Endothelial cell of umbilical vein (primary cell): ENCODE measurements at places on chromosomes 11 and 22. TPM values are rescaled to one million over a fixed set of nuclear protein-coding genes. Genes with fewer than 3 reads are reported as not detected.

DBX1 gene
- total RNA-seq, result not detected in 2 replicates

MRGPRF gene
- not detected in 2 replicates for total RNA-seq

PRR33 gene
- total RNA-seq, result not detected in 2 replicates

NRIP3 gene
- total RNA-seq, result 8.4 and 9.9 TPM in 2 replicates

SLC15A3 gene
- total RNA-seq, result 1.7 and 4.4 TPM in 2 replicates

KCNJ1 gene
- not detected in 2 replicates for total RNA-seq

SLC5A4 gene
- total RNA-seq, result 1.5 and 1.6 TPM in 2 replicates

RIMBP3B gene
- total RNA-seq, result 0.09 TPM in 1 of 2 replicates, not detected in the other

RBMXL2 gene
- total RNA-seq, result 0.51 TPM in 1 of 2 replicates, not detected in the other

KRTAP5-2 gene
- not detected in 2 replicates for total RNA-seq

FLRT1 gene
- total RNA-seq, result not detected in 2 replicates

ACER3 gene
- 22.4 and 31.6 TPM in 2 replicates for total RNA-seq

MACROD1 gene
- total RNA-seq, result 16.2 and 16.6 TPM in 2 replicates

SYT8 gene
- not detected in 2 replicates for total RNA-seq

SLC35C1 gene
- 17.1 and 19.8 TPM in 2 replicates for total RNA-seq

OR51E2 gene
- not detected in 2 replicates for total RNA-seq

APOL5 gene
- not detected in 2 replicates for total RNA-seq

AQP11 gene
- 0.22 and 0.35 TPM in 2 replicates for total RNA-seq

ME3 gene
- 26.9 and 27.2 TPM in 2 replicates for total RNA-seq

ACTN3 gene
- 0.18 TPM in 1 of 2 replicates, not detected in the other for total RNA-seq

MS4A4A gene
- total RNA-seq, result not detected in 2 replicates

NAGA gene
- 29.0 and 33.1 TPM in 2 replicates for total RNA-seq

FAM227A gene
- 1.4 and 1.9 TPM in 2 replicates for total RNA-seq

DDX25 gene
- not detected in 2 replicates for total RNA-seq

CYB5R2 gene
- 4.2 and 4.8 TPM in 2 replicates for total RNA-seq

SLN gene
- total RNA-seq, result not detected in 2 replicates

RAB36 gene
- 2.6 and 2.7 TPM in 2 replicates for total RNA-seq

HTATIP2 gene
- total RNA-seq, result 54.4 and 57.6 TPM in 2 replicates

GSTT2B gene
- 4.0 and 33.6 TPM in 2 replicates for total RNA-seq

SLC22A8 gene
- not detected in 2 replicates for total RNA-seq

PTPRCAP gene
- 1.4 TPM in 1 of 2 replicates, not detected in the other for total RNA-seq

LDHAL6A gene
- total RNA-seq, result not detected in 2 replicates

POLD3 gene
- 23.6 and 25.2 TPM in 2 replicates for total RNA-seq

IFITM1 gene
- total RNA-seq, result 4.0 and 11.5 TPM in 2 replicates

FAM118B gene
- total RNA-seq, result 35.3 and 35.8 TPM in 2 replicates

OR51I1 gene
- not detected in 2 replicates for total RNA-seq

OR6T1 gene
- total RNA-seq, result not detected in 2 replicates

ENTHD1 gene
- not detected in 2 replicates for total RNA-seq

DCUN1D5 gene
- 49.8 and 52.9 TPM in 2 replicates for total RNA-seq
